Kidney glomerular epithelial cell (primary cell): ENCODE measurements at places on chromosomes 5 and 9.

DNA sequence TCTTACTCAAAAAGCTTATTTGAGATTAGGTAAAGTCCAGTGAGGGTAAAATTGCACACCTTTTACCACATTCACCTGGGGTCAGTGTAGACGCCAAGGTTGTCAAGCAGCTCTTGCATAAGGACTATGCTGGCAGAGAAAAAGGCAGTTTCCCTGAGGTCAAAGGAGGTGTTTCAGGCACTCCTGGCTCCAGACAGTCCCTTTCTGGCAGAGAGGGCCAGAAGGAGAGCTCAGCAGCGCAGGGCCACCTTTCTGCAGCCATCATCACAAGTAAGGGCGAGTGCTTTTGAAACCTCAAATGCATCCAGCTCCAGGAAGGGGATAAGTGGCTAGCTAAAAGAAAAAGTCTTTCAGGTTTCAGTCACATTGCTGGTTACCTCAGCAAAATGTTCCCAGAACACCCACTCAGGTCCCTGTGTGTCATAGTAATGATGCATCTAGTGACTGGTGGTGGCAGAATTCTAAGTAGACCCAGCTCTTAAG is 16.7 kb upstream of the IL13 start:
- no peak for DNase-seq

- peak; percentile 11 for DNase-seq
Observed at GRCh38 chr9:122005597-122005996, 87.5 kb downstream of the TTLL11 start.

- no peak for DNase-seq
Observed at GRCh38 chr5:76504901-76505564, 101.9 kb downstream of the IQGAP2 start.

DNA sequence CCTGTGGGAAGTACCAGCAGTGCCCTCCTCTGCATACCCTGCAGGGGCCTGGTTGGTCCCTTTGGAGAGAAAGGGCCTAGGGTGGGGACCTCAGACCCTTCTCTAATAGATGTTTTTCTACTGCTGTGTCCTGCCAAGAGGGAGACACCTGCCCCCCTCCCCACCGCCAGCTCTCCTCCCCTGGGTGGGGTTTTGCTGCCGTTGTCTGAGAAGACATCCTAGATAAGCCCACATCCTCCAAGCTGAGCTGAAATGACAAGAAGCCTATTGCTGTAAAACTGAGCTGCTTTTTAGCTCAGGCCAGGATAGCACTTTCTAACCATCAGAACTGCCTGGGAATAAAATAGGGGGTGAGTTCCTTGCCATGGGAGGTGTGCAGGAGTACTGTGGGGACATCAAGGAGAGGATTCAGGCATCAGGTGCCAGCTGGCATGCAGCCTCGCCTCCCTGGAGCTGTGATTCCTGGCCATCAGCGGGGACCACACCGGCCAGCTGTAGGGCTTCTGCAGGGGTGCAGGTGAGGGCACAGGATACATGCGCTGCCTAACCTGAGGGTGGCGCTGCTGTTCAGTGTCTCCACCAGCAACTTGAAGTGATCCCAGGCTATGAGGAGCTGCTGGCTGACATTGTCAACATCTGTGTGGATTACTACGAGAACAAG is 37.9 kb downstream of the CYFIP2 start:
- DNase-seq = no peak

- DNase-seq = no peak
Observed at GRCh38 chr5:81776258-81776657, 25.4 kb upstream of the SSBP2 start.

DNA sequence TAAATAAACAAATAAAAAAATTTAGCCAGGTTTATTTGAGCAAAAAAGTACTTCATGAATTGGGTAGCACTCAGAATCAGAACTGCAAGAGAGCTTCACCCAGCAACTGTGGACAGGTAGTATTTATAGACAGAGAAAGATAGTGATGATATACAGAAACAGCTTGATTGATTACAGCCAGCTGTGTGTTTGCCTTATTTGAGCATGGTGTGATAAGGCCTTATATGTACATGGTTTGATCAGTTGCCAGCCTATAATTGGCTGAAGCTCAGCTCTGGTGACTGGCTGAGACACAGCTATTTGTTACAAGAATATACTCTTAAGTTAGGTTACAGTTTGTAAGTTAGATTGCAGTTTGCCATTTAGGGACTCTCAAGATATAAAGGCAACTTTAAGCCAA is 34.3 kb upstream of the ARL15 start:
- DNase-seq = no peak

- no peak for DNase-seq
Observed at GRCh38 chr5:144295284-144295683, 124.6 kb downstream of the KCTD16 start.

DNA sequence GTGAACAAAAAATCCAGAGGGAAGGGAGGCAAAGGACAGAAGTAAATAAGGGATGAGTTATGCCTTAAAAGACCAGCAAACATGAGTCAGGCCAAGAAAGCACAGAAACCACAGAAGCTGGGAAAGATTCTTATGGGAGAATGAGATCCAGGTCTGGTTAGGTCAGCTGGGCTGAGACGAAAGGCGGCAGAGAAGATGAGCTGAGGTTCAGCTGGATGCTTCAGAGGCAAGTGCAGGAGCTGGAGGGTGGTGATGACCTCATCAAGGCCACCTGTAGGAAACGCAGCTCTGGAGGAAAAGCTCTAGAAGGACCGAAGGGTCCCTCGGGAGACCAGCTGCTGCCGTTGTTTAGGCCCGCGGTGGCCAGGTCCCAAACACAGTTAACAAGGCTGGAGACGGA is 152.0 kb downstream of the MYO10 start:
- DNase-seq = peak; percentile 13

DNA sequence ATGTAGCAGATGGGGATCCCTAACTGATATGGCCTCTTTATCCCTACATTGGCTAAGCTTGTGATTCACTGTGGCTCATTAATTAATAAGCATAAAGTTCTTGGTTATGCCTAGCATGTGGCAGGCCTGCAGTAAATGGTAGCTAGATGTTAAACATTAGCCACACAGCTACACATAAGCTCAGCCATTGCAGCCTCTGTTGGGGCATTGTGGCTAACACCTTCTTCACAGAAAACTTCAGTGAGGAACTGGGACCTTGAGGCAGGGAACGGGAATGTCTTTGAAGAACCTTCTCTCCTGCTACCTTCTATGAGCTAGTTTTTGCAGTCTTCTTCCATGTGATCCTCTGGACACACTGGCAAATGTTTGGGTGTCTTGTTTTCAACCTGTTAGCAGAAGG is 338.2 kb downstream of the NTRK2 start:
- no peak for DNase-seq

GRCh38 chr9:131185924-131186323 is 60.5 kb downstream of the NUP214 start:
- DNase-seq = no peak
